ENCODE measurements at places on chromosomes 2 and 18. TPM values are rescaled to one million over a fixed set of nuclear protein-coding genes. Genes with fewer than 3 reads are reported as not detected.
A peak's percentile ranks its signal among the peaks of the same experiment; 100 is the strongest.

Gene TMEM178A
- 5.2 TPM for total RNA-seq

Gene RTP5
- total RNA-seq, result not detected

Gene CCDC178
- total RNA-seq, result not detected

GRCh38 chr2:44953499-44953883 is 12.0 kb downstream of the SIX3 start:
- H3K4me3 ChIP-seq, result no peak overlapping the region
- no peak for DNase-seq
- peaks cover 44% of the 10 kb centered on the region for H3K4me1 ChIP-seq
- H3K27me3 ChIP-seq, result peaks cover 3% of the 10 kb centered on the region
- H3K27ac ChIP-seq, result no peak overlapping the region

DNA sequence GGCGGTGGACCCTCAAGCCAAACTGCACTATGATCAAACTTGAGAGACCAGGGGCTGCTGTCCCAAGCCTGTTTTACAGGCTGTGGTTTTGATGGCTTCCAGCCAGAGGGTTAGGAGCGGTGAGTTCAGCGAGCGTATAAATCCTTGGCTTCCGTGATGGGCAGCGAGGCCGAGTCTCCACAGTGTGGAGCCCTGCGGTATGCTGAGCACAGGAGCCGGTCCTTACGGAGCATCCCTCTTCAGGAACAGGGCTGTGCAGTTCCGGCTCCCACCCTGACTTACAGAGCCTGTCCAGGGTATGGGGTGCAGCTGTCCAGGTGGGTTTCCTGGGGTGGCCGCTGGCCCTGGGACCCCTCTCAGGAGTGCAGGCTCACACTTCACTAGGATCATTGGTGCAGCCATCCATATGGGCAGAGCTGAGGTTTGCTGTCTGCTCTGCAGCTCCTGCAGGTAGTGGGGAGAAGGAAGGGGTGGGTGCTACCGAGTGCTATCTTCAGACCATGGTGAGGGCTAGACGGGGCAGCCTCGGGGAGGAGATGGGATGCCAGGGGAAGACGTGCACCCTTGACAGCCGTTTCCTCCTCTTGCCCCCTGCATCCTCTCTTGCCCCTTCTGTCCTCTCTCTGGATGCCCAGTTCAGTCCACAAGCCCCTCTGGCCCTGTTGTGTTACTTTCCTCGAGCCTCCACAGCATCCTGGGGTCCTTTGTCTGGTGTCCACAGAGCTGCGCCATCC is 104.3 kb downstream of the FAM210A start:
- no peak overlapping the region for H3K4me3 ChIP-seq
- peaks cover 3% of the 10 kb centered on the region for H3K4me1 ChIP-seq
- no peak for DNase-seq
- no peaks in the 10 kb centered on the region for H3K27me3 ChIP-seq

- no peaks in the 10 kb centered on the region for H3K36me3 ChIP-seq
- H3K27ac ChIP-seq, result peak overlapping the region; percentile 79
- DNase-seq, result no peak
- no peaks in the 10 kb centered on the region for H3K27me3 ChIP-seq
- peaks cover 65% of the 10 kb centered on the region for H3K4me1 ChIP-seq
These were observed 86.9 kb downstream of the LIMS1 start for GRCh38 chr2:108621087-108621559.

DNA sequence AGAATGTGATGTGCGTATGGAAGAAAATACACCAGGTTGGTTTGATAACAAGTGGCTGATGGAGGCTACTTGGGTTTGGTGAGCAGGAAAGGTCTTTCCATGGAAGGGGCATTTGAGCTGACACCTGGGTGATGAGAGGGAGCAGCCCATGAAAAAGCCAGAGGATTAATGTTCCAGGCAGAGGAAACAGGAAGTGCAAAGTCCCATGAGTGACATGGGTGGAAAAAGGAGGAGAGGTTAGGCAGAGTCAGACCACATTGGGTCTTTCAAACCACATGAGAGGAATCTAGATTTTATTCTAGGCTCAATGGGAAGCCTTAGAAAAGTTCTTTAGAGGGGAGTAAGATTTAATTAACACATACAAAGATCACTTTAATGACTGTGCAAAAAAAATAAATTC is 195.7 kb downstream of the LRATD1 start:
- H3K27ac ChIP-seq, result no peak overlapping the region
- no peak overlapping the region for H3K4me3 ChIP-seq
- DNase-seq, result no peak
- no peaks in the 10 kb centered on the region for H3K36me3 ChIP-seq
- no peaks in the 10 kb centered on the region for H3K4me1 ChIP-seq
